ENCODE measurements at places on chromosomes 6 and 20. TPM values are rescaled to one million over a fixed set of nuclear protein-coding genes. Genes with fewer than 3 reads are reported as not detected.

Gene TRIM10
- not detected for total RNA-seq

Gene CST2
- 0.83 TPM for total RNA-seq

Gene PRL
- not detected for total RNA-seq

Gene PRICKLE4
- 0.76 TPM for total RNA-seq

Gene SLC4A11
- total RNA-seq = 5.9 TPM

Gene BANF2
- total RNA-seq = not detected

Gene RBM24
- 10.3 TPM for total RNA-seq

Gene CEP162
- 1.5 TPM for total RNA-seq

Gene TCP11
- not detected for total RNA-seq

Gene UBE2C
- total RNA-seq = 281 TPM

Gene BPIFA2
- not detected for total RNA-seq

Gene GSTA4
- total RNA-seq = 8.0 TPM

Gene GGTLC1
- total RNA-seq = not detected

Gene HLA-DPB1
- not detected for total RNA-seq

Gene BMP2
- total RNA-seq = 0.64 TPM

Gene DLL1
- total RNA-seq = 0.21 TPM

Gene PDE10A
- 27.5 TPM for total RNA-seq

Gene FAM217A
- total RNA-seq = not detected

Gene ZNF322
- total RNA-seq = 6.3 TPM

Gene MOXD1
- total RNA-seq = 1.5 TPM

Gene COL21A1
- 0.60 TPM for total RNA-seq

Gene NUDT3
- total RNA-seq = 6.5 TPM

Gene ENPP1
- 1.9 TPM for total RNA-seq

Gene TSPO2
- not detected for total RNA-seq

Gene C6orf58
- total RNA-seq = not detected

Gene CRISP3
- not detected for total RNA-seq

Gene RIN2
- 27.9 TPM for total RNA-seq

Gene PACRG
- total RNA-seq = not detected

Gene SOBP
- total RNA-seq = 1.6 TPM

Gene DUSP15
- 0.90 TPM for total RNA-seq

Gene GJA1
- 76.3 TPM for total RNA-seq

Gene SNRPB
- total RNA-seq = 1,036 TPM

Gene SNRNP48
- 5.4 TPM for total RNA-seq

Gene ARG1
- not detected for total RNA-seq

Gene TXLNB
- not detected for total RNA-seq

Gene CDK5RAP1
- 34.1 TPM for total RNA-seq

Gene SS18L1
- 10.9 TPM for total RNA-seq

Gene SOX18
- total RNA-seq = 1.4 TPM

Gene ELOVL4
- 1.2 TPM for total RNA-seq

Gene RIMS1
- total RNA-seq = not detected

Gene CD24
- 289 TPM for total RNA-seq

Gene RIPOR3
- 0.08 TPM for total RNA-seq

Gene MCM8
- 21.8 TPM for total RNA-seq

Gene ETV7
- not detected for total RNA-seq

Gene BTNL2
- not detected for total RNA-seq

Gene STK4
- total RNA-seq = 10.4 TPM

Gene SEL1L2
- total RNA-seq = not detected

Gene PDYN
- not detected for total RNA-seq

Gene LTA
- total RNA-seq = not detected

Gene CAPN11
- not detected for total RNA-seq

Gene OR12D3
- not detected for total RNA-seq
